ENCODE measurements at places on chromosomes 4 and X. TPM values are rescaled to one million over a fixed set of nuclear protein-coding genes. Genes with fewer than 3 reads are reported as not detected.

The COL25A1 gene
- not detected for total RNA-seq

The MAGEE2 gene
- not detected for total RNA-seq

The GPR101 gene
- not detected for total RNA-seq

GRCh38 chrX:71492231-71493065 lies 40.5 kb upstream of the OGT start:
- DNase-seq, result peak; percentile 61
- H3K4me1 ChIP-seq, result peaks cover 14% of the 10 kb centered on the region
- H3K27me3 ChIP-seq, result no peaks in the 10 kb centered on the region
- H3K4me3 ChIP-seq, result peak overlapping the region; percentile 76
- peak overlapping the region; percentile 67 for H3K27ac ChIP-seq

DNA sequence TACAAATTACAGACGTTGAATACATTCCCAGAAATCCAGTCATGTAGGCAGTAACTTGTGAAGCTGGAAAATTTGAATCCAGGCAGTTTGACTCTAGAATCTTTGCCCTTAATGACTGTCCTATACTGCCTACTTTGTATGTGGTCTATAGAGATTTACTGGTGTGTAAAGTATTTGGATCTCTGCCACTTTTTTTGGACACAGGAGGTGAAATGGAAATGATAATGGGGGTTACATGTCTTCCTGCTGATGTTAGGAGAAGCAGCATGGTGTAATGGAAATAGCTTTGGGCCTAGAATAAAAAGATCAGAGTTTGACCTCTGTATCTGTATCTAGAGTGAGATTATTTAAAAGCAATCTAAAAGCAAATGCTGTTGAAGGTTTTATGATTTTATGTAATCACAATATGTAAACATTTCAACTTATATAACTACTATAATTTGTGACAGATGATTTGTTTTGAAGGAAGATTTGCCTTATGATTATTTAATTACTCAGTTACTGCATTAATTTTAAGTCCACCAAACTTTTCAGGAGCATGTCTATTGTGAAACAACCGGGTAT lies 3.3 kb downstream of the COL4A5 start:
- no peaks in the 10 kb centered on the region for H3K36me3 ChIP-seq
- no peak overlapping the region for H3K4me3 ChIP-seq
- no peak overlapping the region for H3K27ac ChIP-seq
- DNase-seq, result no peak
- peaks cover 19% of the 10 kb centered on the region for H3K27me3 ChIP-seq

DNA sequence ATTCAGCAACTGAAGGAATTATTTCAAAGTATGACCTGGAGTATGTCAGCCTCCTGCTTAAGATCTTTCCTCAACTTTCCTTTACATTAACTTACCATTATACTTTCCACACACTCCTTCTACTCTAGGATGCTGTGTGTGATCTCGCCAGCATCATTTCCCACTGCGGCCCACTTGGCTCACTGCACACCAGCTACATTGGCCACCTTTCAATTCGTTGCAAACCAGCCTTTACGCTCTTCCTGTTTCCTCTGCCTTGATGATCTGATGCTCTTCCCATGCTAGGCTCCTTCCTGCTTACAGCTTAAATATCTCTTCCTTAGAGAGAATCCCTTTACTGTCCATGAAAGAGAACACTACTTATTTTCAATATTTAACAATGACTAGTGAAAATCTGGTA lies 95.1 kb downstream of the GPM6A start:
- DNase-seq, result no peak
- no peak overlapping the region for H3K4me3 ChIP-seq
- no peaks in the 10 kb centered on the region for H3K27me3 ChIP-seq
- H3K4me1 ChIP-seq, result no peaks in the 10 kb centered on the region
- H3K36me3 ChIP-seq, result no peaks in the 10 kb centered on the region
- H3K27ac ChIP-seq, result no peak overlapping the region

The SUPT20HL1 gene
- not detected for total RNA-seq

Data from activated CD4-positive, alpha-beta T cell treated with anti-CD3 and anti-CD28 coated beads for 36 hours (primary cell).